ENCODE measurements at places on chromosomes 11 and 22.

DNA sequence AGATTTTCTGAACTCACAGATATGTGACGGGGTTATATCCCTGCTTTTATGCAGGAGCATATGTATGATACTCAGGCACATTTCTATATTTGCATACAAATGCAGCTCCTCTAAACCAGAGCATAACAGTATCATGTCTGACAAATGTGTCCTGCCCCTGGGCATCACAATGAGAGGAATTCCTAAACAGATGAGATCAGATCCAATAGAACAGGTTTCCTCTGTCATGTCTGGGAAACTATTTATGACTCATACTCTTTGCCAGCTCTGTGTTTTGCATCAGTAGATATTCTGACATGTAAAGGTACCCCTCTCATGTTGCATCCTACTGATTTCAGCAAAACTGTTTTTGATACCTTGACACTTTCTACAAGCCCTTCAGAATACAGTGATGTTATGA, 29.4 kb downstream of the SYT9 start:
- DNase-seq = no peak

- no peak for DNase-seq
Observed at GRCh38 chr11:120259988-120260565, 20.1 kb downstream of the POU2F3 start.

DNA sequence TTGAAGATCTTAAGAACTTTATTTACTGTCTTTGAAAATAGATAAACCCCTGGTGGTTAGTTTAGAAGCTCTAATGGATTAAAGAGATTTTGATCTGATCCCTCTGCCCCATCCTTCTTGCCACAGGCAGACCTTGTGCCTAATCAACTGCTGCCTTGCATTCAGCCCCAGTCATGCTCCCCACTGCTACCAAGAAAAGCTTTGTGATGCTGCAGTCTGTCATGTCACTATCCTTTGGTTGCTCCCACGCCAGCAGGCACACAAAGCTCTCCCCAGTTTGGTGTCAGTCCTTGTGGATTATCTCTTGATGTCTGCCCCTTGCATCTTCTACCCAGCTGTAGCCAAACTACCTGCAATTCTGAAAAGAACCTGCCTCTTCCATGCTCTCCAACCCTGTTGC, 112.2 kb downstream of the MTNR1B start:
- no peak for DNase-seq

- DNase-seq = no peak
Observed at GRCh38 chr11:118912742-118913410, 12.8 kb downstream of the BCL9L start.

- no peak for DNase-seq
Observed at GRCh38 chr11:130725421-130726233, 190.7 kb downstream of the SNX19 start.

DNA sequence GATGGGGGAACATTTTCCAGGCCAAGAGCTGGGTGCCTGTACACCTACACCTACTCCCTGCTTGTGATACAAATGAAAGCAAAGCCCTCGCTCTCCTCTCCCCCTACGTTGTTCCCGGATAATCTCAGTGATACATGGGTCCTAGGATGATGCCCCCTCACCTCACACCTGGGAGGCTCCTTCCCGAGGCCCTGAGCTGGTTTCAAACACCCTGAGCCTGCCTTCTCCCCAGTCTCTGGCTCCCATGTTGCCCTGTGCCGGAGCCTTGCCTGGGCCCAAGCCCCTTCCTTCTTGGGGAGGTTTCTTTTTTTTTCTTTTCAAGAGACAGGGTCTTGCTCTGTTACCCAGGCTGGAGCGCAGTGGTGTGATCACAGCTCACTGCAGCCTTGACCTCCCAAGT, 23.3 kb downstream of the TRMU start:
- DNase-seq = no peak

DNA sequence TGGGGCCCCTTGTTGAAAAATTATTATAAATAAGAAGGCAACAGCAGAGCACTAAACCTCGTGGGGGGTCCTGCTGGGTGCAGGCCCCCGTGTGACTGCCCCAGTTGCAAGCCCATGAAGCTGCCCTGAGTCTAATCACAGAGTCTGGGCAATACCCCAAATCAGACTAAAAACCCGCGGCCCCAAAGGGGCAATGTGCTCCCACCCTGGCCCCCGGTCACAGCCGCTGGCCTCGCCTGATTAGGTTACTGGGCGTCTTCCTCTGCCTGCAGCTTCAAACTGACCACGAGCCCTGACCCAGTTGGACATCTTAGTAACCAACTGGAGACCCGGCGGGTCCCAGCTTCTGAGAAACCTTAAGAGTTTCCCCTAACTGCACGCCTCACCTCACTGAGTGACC, 1.6 kb downstream of the CXCR5 start:
- DNase-seq = no peak

DNA sequence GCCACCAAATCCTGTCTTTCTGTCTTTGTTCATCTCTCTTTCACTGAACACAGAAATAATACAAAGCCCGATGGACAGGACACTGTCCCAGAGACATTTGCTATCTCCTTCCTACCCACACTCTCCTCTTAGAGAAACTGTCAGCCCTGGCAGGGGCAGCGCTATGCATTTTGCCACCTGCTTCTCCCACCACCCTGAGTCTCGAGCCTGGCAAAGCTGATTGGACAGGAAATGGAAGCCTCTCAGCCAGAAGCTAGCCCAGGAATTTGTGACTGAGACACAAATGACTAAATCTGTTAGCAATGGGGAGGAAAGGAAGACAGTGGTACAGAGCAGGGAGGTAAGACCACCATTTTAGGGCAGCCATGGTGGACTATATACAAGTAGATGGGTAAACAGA, 14.9 kb upstream of the GALNT18 start:
- no peak for DNase-seq

DNA sequence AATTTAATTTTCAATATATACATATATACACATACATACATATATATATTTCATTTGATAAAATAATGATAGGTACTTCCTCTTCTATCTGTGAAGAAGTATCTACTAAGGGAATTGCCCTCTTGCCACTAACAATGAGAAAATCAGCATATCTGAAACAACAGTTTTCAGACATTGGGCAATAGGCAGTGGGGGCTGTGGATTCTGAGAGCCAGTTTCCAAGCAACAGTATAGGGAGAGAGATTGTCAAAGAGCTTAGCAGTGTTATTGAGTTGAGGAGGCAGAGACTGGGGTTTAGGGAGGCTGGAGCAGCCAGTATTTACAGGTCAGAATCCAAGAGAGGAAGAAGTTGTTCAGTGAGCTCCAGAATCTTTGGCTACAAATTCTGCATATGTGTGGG, 119.3 kb downstream of the ARFGAP2 start:
- DNase-seq = no peak

- DNase-seq = no peak
Observed at GRCh38 chr22:25192406-25192805, 7.3 kb upstream of the CRYBB3 start.

DNA sequence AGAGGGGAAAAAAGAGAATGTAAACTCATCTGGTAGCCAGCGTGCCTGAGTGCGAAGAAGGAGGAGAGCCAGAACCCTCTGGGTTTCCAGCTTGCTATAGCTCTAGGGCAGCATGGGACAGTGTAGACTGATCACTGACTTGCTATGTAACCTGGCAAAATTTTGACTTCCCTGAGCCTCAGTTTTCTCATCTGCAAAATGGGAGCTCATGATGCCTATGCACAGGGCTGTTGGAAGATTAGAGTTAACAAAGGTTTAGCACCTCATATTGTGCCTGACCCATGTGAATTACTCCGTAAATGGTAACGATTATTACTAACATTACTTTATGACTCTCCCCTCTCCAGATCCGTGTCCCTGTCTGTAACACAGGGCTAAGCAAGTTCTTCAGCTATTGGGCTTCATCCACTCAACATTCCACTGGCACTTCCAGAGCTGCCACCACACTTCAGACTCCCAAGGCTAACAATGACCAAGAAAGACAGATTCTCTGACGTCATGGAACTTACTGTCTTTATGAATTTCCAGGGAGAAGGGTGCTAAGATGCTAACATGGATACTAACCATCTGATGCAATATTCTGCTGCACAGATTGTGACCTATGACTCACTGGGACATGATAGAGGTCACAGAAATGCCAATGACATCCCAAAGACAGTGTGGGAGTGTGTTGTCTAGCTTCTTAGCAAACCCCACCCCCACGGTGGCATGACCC, 195.2 kb downstream of the TRIM29 start:
- no peak for DNase-seq

DNA sequence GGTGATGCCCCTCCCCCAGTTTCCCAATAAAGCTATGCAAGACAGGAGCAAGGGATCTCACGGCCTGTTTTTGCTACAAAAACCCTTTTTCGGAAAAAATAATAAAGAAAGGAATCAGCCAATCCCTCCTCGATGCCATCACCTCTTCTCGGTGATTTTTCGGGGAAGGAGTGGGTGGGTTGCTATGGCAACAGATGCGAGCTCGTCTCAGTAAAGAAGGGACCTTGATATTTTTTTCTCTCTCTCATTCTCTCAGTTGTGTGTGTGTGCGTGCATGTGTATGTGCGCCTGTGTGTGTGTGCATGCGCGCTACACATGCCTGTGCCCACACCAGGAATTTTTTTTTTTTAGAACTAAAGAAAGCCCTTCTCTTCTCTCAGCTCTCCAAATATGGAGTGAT, 3.8 kb upstream of the NPAS4 start:
- no peak for DNase-seq

GRCh38 chr11:62854013-62854824, 14.8 kb upstream of the WDR74 start:
- DNase-seq = no peak

DNA sequence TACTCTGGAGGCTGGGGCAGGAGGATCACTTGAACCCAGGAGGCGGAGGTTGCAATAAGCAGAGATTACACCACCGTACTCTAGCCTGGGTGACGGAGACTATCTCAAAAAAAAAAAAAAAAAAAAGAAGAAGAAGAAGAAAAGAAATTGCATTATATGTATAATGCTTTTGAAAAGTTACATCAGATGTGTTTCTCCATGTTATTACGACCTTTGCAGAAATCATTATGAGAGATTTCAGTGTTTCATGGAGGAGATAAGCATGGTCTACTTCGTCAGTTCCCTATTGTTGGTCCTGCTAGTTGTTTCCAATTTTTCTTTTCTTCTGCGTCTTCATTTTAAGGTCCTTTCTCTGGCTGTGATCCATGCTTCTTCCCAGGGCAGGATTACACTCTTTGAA, 3.0 kb downstream of the MIAT start:
- DNase-seq = no peak

- DNase-seq = no peak
Observed at GRCh38 chr11:118924591-118925585, 838 bp downstream of the BCL9L start.

GRCh38 chr11:117438371-117439000, 110.8 kb downstream of the CEP164 start:
- no peak for DNase-seq

- no peak for DNase-seq
Observed at GRCh38 chr22:37922191-37922590, 16.1 kb downstream of the MICALL1 start.

Measured in stimulated activated CD8-positive, alpha-beta memory T cell treated with anti-CD3 and anti-CD28 coated beads, Interleukin-15, amount 100 ng/mL, for 1 hour (primary cell).